ENCODE measurements at places on chromosomes 3 and 15.

DNA sequence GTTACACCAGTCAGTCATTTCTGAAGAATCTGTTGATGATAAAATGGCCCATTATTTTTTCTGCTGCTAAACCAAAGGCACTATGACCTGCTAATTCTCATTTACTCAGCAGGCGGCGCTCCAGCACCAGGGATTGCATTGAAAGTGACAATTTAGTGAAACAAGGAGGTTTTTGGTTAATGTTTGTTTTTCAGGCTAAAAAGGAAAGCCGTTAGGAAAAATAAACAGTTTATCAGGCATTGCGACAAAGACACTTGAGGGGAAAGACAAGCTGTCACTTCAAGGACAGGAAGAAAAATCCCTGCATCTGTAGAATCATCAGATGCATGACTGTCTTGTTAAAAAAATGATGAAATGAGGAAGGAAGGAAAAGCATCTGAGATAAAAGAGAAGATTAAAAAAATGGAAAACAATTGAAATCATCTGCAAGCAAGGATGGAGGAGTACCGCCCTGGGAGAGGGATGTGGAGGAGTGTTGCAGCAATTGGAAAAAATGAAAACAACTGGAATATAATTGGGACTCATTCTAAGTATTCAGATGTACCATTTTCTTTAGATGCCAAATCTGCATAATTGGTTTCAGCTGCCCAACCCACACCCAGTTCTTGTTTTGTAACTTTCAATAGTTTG, 54.0 kb downstream of the NR1D2 start:
- DNase-seq, result peak; percentile 61

DNA sequence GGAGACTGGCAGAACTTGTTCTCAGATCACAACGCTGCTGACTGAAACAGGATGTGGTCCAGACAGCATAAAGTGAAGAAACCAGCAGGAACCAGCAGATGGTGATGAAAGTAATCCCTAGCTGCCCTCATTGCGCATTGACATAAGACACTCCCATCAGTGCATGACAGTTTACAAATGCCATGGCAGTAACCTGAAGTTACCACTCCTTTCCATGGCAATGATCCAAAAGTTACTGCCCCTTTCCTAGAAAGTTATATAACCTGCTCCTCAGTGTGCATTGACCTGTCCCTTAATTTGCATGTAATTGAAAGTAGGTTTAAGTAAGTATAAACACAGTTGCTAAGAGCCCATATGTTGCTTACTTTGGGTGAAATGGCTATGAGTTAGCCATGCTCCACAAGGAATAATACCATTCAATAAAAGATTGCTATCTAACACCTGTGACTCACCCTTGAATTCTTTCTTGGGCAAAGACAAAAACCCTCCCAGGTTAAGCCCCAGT, 149.1 kb upstream of the CD96 start:
- DNase-seq, result no peak

- DNase-seq, result no peak
Measured at GRCh38 chr15:35693886-35694285, 147.9 kb upstream of the DPH6 start.

- DNase-seq, result no peak
Measured at GRCh38 chr15:92291900-92292299, 101.8 kb upstream of the ST8SIA2 start.

- DNase-seq, result peak; percentile 72
Measured at GRCh38 chr3:196272826-196273225, 14.7 kb downstream of the PCYT1A start.

DNA sequence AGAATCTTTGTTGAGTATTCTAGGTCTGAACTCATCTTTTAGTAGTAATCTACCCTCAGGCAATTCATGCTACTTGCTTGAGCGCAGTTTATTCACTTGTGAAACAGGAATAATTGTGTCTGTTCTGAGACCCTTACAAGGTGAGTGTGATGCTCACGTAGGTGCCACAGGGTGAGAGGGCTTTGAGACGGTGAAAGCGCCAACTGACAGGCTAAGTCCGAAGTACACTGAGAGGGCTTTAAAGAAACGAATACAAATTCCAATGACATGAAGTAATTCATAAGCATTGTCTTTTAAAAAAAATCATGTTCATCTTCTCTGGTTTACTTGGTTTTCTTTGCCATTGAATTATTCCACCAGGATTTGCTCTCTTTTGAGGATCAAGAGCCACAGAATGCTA, 393.7 kb upstream of the RGMA start:
- DNase-seq, result no peak

DNA sequence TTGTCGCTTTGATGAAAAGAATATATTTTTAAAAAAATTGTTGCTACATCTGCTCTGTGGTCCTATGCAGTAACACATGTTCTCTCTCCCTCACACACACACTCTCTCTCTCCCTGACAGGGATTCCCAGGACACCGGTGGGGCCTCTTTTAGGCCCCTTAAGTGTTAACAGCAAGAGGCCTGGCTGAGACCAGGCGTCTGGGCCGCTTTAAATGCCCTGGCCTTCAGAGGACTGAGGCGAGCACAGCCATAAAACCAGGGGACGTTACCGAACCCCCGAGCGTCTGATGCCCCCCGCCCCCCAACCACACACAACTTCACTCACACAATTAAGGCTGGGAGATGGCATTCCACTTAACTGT, 1.7 kb downstream of the BNC1 start:
- DNase-seq, result no peak
